ENCODE measurements at places on chromosomes 16 and 17.

DNA sequence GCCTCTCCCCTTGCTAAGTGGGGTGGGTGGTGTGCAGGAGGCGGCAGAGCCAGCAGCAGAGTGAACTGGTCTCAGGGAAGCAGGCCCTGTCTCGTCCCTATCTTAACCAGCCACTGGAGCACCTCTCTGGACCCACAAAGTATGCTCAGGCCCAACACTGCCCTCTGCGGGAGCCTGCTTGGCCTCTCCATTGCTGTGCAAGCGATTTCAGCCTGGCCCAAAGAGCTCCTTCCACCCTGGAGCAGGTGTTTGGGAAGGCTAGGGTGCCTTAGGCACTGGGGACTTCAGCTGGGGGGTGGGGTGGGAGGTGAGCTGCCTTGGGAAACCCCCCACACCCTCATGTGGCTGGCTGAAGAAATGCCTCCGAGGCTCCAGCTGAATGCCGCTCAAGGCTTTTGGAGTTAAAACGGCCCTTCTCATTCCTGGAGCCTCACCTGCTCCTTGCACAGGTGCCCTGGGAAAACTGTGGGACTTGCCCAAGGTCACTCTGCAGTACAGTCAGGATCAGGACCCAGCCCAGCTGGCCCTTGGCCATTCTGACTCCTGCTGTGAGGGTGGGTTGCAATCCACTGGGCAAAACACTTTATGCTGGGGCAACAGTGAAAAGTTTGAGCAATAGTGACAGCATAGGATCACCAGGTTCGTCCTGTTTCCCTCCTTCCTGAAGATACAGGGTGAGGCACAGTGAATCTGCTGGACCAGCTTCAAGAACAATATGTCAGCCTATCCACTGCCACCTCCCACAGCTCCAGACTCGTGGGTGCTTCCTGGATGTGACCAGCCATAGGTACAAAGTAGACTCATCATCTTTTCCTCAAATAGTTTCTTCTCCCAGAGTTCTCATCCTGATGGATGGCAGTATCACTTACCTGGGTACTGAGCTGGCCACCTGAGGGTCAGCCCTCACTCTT, 5.9 kb upstream of the UBE2O start:
- DNase-seq: no peak

- DNase-seq: no peak
Measured at GRCh38 chr16:80936410-80936809, 70.3 kb downstream of the CMC2 start.

DNA sequence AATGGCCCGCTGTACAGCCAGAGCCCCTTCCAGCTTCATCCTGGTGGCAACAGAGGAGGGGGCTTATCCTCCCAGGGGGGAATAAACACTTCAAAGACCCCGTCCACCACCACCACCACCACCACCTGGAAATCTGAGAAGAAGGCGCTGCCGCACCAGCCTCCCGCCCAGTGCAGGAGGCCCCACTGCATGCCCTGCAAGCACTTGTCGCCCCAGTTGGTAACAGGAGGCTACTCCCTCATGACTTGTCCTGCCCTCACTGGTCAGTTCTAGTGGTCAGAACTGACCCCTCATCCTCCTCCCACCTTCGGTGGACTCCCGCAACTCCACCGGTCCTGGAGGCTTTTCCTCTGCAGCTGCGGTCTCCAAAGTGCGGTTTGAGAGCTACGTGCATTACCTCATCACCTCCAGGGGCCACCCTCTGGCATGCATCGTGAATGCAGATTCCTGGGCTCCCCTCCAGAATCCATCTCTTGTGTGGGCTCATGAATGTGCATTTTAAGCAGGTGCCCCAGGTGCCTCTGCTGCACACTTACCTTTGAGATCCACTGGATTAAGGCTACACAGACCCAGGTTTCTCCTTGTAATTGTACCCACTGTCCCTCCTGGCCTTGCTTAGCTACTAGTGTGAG, 71.8 kb downstream of the SRCIN1 start:
- no peak for DNase-seq

DNA sequence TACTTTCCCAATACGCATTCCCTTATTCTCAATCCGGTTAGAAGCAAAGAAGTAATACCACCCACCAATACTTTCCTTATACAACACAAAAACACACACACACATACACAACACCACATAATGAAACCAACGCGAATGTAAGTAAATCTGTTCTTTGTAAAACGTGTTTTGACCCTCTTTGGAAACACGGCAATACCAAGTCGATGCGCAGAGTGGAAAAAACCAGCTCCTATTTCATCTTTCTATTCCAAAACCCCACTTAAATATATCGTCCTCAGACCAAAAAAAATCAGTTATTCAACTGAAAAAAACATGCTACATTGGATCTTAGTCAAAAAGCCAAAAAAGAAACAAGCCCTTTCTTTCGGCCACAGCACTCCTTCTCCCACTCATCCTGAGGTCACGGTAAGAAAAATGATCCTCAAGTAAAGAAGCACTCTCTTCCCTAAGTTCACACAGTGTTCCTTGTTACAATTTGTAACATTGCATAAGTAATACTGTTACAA, 31.0 kb upstream of the ARL4D start:
- DNase-seq: peak; percentile 74

GRCh38 chr17:44898768-44899073, 524 bp downstream of the EFTUD2 start:
- no peak for DNase-seq

- no peak for DNase-seq
Measured at GRCh38 chr17:55830699-55831471, 80.0 kb downstream of the PCTP start.

- no peak for DNase-seq
Measured at GRCh38 chr17:39529455-39529854, 68.2 kb downstream of the CDK12 start.

- DNase-seq: no peak
Measured at GRCh38 chr17:78314683-78315354, 45.1 kb downstream of the SOCS3 start.

DNA sequence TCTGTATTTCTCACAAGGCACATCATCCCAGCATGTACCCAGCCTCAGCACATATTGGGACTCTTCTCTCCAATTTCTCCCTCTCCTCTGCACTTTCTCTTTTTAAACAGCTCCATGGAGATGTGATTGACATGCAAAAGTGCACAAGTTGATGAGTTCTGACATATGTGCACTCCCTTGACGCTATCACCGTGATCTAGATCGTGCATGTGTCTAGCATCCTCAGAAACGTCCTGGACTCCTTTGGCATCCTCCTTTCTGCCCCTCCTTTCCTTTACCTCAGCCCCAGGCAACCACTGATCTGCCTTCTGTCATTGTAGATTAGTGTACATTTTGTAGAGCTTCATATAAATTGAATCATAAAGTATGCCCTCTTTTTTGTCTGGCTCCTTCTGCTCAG, 108.0 kb upstream of the HSBP1 start:
- no peak for DNase-seq

DNA sequence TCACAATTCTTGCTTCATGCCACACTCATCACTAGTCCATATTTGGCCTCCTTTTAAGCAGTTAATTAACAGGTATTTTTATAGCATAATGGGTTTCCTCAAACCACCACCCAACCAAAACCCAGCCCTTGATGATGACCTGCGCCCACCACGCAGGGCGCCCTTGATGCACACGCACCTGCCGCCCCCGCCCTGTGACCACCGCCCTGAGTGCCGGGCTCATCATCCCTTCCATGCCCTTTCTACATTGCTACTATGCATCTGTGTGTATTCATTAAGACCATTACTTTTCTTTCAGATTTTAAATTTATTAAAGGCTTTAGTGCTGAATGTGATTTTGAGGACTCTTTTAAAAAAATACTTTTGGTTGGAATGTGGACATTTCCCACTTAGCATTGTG, 204.8 kb upstream of the CHMP6 start:
- DNase-seq: no peak

DNA sequence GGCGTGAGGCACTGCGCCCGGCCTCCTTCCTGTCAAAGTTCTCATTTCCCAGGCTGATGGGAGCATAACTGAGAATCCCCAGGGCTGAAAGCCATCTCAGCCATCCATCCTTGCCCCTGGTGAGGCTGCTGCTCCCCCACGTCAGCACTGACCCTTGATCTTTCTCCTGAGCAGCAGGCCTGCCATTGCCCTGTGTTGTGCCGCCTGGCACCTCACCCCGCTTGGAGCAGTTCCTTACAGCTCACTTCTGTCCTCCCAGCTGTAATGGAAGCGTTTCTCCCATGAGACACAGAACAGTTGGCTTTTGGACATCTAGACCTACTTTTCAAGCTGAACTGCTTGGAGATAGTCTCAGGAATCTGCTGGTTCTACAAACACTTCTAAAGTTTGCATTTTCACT, 51.5 kb downstream of the OR1D5 start:
- DNase-seq: no peak

GRCh38 chr16:685967-686366, 1.8 kb upstream of the JMJD8 start:
- no peak for DNase-seq

- DNase-seq: no peak
Measured at GRCh38 chr17:37802712-37803416, 58.0 kb upstream of the HNF1B start.

Measured in GM04504 (cell line).